ENCODE measurements at places on chromosomes 4 and X.
A peak's percentile ranks its signal among the peaks of the same experiment; 100 is the strongest.

DNA sequence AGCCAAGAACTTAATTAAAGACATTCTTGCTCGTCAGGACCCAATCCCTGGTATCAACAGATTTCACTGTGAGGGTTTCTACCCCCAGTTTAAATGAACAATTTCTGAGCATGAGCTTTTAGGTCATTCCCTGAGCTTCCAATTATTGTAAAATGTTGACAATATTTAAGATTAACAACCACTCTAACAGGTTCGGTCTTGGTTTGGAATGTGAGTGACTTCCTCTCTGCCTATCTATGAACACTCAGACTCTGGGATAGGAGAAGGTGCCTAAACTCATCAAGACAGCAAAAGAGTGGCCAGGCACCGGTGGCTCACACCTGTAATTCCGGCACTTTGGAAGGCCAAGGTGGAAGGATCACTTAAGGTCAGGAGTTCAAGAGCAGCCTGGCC, 82.9 kb upstream of the TMEM150C start:
- no peak for DNase-seq

DNA sequence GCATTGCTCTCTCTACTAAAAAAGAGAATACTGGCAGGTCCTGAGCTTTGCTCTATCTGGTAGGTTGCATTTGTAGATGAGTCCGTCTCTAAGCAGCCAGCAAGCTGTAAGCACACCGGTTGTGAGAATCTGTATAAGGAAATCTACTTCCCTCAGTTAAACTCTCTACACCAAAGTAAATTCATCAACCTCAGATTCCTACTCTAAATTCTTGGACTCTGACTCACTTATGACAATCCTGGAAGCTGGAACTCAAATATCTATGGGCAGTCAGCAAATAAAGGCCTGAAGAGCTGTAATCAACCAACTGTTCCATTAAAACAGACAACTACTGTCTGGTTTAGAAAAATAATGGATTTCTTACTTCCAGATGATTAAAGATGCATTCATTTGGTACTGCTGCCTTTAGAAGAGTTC, 37.9 kb downstream of the FAT1 start:
- peak; percentile 95 for DNase-seq

DNA sequence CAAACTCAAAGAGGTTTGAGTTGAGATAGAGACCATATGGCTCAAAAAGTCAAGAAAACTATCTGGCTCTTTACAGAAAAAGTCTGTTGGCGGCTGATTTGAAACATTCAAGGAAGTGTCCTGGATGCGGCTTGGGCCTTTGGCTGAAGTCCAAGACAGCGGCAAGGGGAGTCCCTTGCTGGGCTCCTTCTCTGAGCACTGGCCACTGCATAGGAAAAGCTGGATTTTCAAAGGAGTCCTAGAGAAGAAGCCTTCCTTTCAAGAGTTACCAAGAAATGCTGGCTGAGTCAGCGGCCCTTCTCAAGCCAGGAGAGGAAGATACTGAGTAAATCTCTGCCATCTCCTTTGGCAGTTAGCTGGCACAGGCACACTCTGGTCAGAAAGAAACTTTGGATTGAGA, 12.1 kb downstream of the APLN start:
- no peak for DNase-seq

- no peak for DNase-seq
Observed at GRCh38 chr4:157898836-157899605, 273.8 kb downstream of the GASK1B start.

DNA sequence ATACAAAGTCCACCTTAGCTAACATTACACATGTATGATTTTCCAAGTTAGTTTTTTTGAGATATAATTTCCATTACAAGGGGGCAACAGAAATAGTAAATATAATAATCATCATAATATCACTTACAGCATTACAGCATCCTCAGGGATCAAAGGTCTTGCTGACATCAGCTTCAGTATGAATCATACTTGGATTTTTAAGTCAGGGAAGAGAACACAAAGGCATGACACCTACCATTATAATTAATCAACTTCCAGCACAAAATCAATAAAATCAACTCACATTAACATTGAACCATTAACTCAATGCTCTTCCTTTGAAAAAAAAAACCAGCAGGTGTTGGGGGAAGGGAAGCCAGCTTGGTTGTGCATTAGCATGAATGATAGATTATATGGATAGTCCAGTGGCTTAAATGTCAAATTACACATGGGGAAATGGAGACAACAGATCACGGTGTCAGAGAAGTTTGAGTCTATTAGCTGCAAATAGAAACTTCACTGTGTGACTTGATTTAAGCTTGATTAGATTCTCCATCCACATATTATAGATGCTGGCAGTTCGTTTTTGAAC, 66.9 kb upstream of the CAPN6 start:
- no peak for DNase-seq

DNA sequence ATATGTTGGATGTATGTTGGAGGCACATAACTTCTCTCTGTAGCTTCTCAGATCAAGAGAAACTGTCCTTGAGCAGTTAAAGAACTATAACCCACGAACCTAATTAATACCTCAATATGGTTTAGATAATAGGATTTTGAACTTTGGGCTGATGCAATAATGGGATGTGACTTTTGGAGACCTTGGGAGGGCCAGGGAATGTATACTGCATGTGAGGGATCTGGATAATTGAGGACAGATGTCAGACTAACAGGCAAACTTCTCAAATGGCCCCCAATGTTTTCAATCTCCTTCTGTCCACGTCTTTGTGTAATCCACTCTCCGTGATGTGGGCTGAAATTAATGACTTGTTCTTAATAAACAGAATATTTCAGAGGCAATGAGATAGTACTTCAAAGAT, 202.2 kb upstream of the FAT4 start:
- DNase-seq = peak; percentile 24

GRCh38 chr4:23165669-23166068, 472.9 kb downstream of the GBA3 start:
- DNase-seq = no peak

- no peak for DNase-seq
Observed at GRCh38 chr4:78483811-78484210, 67.8 kb upstream of the ANXA3 start.

DNA sequence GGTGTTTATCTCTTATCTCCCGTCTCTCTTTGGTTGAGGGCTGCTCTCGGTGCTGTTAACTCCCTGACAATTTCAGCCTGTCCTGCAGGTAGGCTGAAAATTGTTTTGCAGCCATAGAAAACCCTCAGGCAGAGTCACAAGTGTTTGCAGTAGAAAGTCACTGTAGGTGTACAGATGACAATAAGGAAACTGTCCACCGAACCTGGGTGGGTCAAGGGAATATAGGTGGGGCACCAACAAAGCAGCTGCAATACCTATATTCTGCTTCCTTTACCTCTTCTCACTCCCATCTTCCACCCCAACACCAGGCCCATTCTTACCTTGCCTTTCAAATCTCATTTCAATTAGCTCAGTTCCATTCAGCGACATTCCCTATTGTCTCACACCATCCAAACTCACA, 381.8 kb downstream of the PPP1R2C start:
- no peak for DNase-seq

GRCh38 chrX:118239913-118240698, 105.8 kb upstream of the WDR44 start:
- DNase-seq = no peak

GRCh38 chr4:15649914-15650545, 5.1 kb downstream of the FBXL5 start:
- peak; percentile 60 for DNase-seq

- DNase-seq = no peak
Observed at GRCh38 chrX:72604112-72604511, 31.5 kb upstream of the HDAC8 start.

GRCh38 chr4:157700898-157701694, 471.7 kb downstream of the GASK1B start:
- no peak for DNase-seq

- DNase-seq = no peak
Observed at GRCh38 chrX:131083510-131084142, 25.5 kb downstream of the ARHGAP36 start.

GRCh38 chr4:74548561-74548960, 103.6 kb downstream of the AREG start:
- no peak for DNase-seq

GRCh38 chr4:94472056-94472826, 20.5 kb downstream of the PDLIM5 start:
- peak; percentile 78 for DNase-seq

- DNase-seq = no peak
Observed at GRCh38 chrX:21374994-21375707, 933 bp downstream of the CNKSR2 start.

DNA sequence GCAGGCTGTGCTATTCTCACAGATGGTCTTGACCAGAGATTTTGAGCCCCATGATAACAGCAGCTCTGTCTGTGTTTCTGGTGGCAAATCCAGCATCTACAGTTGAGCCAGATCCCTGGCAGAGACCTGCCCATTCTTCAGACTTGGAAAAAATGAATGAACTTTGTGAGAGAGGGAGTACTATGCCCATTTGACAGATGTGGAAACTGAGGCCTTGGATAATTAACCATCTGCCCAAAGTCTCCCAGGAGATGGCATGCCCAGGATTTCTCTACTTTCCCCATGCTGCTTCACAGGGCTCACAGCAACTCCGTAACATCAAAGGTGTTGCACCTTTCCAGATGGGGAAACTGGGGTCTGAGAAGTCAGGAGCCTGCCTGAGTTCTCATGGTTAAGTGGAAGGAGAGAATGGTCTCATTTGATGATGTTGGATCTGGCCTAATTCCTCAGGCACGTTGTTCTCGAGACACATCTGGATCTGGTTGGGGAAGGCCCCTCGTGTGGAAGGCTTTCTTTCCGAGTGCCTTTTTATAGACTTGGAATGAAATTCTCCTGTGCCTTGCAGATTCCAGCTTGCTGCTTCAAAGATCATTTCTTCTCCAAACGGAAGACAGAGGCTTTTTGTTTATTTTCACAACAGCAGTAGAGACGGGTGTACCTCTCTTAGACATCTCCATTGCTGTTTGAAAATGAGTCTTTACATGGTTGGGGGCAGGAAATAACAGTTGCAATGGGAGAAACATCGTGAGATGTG, 73.3 kb upstream of the STX18 start:
- DNase-seq = peak; percentile 79

DNA sequence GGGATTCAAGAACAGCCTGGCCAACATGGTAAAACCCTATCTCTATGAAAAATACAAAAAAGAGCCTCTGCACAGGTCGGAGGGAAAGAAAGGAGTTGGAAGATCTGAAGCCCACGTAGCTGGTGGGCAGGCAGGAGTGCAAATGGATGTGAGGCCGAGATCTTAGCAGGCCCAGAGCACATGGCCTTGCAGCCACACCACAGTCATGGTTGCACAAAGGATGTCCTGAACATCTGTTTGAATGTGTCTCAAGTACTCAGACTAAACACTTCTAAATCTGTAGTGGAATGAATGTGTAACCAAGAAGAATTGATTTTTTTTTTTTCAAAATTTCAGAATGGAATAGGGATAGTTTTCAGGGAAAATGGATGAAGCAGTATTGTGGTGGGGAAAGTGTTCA, 10.8 kb downstream of the CA5B start:
- DNase-seq = no peak

DNA sequence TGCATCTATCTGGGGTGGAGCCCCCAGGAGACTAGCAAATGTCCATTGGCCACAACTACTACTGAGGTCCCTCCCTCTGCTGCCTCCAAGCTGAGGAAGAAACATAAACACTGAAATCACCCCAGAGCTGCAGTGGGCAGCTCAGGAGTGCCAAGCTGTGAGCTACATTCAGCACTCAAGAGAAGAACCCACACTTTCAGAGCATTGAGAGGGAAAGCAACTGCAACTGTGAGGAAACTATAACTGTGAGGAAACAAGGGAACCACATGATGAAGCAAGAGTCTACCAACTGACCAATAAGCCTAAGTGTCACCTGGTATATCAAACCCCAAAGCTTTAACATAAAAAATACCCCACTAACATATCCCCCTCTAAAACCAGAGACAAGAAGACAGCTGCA, 373.5 kb upstream of the TACR3 start:
- no peak for DNase-seq

GRCh38 chr4:174494146-174494545, 28.1 kb downstream of the HPGD start:
- no peak for DNase-seq

GRCh38 chrX:95903975-95904374, 780.7 kb upstream of the DIAPH2 start:
- DNase-seq = no peak

DNA sequence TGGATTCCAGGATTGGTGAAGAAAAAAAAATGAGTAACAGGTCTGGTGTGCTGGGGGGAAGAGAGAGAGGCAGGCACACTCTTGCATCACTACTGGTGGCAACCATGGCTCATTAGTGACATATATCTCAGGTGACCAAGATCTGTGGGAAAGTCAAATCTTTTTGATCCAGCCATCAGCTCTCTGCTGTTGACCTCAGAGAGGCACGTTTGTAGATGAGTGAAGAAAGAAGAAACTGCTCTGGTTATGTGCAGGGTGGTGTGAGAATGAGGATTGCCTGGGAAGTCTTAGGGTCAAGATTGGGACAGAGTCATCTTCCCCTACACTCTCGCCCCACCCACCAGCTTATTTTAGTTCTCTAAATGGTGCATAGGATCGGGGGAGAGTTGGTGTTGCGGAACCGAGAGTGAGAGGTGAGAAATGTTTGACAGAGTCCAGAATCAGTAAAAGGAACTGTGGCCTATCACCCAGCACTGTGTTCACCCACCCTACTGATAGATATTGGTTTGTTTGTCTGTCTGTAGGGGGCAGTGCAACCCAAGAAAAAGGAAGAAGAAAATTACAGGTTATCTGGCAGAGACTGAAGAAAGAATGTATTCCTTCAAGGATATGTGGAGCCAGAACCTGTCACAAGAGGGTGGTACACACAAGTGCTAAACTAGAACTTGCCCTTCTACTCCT, 21.9 kb downstream of the ARMCX6 start:
- peak; percentile 79 for DNase-seq

DNA sequence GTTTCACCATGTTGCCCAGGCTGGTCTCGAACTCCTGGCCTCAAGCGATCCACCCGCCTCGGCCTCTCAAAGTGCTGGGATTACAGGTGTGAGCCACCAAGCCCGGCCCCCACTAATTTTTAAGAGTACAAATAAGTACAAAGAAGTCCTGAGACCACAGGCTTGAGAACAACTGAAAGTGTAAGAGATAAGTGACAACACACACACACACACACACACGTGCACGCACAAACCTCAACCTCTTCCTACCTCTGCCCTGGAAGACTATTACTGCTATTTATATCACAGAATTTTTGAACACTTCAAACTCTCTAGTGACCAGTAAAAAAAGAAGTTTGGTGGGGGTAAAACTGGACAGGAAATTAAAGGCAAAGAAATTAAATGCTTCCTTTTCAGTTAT, 7.5 kb downstream of the KLHL15 start:
- no peak for DNase-seq

All from fibroblast of skin of right quadriceps (primary cell).